Esophagus mucosa (tissue), 1 donor: ENCODE measurements at places on chromosomes 7 and 10.

- no peak for ATAC-seq
Observed at GRCh38 chr10:76523791-76524351, 1092.4 kb downstream of the LRMDA start.

DNA sequence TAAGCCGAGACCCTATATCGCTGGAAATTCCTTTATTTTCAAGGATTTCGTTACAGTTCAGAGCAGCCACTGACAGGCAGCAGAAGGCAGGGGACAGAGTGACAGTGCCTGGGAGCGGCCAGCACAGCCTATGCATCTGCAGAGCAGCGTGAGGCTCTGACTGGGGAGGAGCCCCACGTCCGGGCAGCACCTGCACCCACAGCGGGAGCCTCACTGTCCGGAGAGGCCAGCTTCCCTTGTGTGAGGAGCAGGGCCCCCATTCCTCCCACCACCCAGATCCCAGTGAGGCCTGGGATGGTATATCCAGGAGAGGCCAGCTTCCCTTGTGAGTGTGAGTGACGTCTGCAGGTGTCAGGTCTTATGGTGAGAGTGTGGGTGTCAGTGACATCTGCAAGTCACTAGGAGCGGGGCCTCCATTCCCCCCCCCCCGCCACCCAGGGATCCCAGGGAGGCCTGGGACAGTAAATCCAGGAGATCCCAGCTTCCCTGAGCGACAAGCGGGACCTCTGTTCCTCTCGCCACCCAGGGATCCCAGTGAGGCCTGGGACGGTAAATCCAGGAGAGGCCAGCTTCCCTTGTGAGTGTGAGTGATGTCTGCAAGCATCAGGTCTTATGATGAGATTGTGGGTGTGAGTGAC, 259.1 kb downstream of the PTPRN2 start:
- no peak for ATAC-seq

- no peak for ATAC-seq
Observed at GRCh38 chr10:28586176-28586575, 53.3 kb downstream of the WAC start.

- ATAC-seq = no peak
Observed at GRCh38 chr7:130893441-130893894, 159.5 kb upstream of the KLF14 start.

DNA sequence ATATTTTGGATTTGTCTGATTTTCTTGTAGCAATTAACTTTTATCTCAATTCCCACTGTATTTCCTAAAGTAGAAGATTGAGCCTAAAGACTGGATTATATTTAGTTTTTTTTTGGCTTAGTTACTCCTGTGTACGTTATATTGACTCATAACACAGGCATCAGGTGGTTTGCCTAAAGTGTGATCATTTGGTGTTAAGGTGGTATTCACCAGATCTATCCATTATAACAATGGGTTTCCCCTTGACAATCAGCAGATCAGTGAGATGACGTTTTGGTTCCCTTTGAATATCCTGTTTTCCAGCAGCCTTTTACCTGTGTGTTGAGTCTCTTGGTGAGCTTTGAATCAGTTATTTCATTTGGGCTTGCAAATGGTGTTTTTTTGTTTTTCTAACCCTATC, 18.1 kb downstream of the MAPK8 start:
- no peak for ATAC-seq

- peak; percentile 34 for ATAC-seq
Observed at GRCh38 chr10:59962756-59963155, 56.4 kb upstream of the CCDC6 start.

DNA sequence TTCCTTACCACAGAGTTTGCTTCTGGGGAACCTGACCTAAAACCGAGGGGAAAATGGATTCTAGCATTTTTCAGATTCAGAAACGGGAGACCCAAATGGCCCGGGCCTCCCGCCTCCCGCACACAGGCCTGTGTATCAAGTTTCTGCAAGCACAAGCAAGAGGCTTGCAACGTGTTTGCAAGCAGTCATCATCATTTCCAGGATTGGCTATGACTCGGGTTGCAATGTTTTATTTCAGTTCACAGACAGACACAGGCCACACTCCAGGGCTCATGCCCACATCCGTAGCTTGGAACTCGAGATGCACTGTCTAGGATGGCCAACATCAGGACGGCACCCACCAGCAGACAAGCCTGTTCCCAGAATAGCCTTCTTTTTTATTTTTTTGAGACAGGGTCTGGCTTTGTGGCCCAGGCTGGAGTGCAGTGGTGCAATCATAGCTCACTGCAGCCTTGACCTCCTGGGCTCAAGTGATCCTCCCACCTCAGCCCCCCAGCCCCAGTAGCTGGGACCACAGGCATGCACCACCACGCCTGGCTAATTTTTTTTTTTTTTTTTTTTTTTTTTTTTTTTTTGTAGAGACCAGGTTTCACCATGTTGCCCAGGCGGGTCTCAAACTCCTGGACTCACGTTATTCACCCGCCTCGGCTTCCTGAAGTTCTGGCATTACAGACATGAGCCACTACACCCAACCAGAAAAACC, 68.1 kb upstream of the FOXK1 start:
- ATAC-seq = peak; percentile 67

DNA sequence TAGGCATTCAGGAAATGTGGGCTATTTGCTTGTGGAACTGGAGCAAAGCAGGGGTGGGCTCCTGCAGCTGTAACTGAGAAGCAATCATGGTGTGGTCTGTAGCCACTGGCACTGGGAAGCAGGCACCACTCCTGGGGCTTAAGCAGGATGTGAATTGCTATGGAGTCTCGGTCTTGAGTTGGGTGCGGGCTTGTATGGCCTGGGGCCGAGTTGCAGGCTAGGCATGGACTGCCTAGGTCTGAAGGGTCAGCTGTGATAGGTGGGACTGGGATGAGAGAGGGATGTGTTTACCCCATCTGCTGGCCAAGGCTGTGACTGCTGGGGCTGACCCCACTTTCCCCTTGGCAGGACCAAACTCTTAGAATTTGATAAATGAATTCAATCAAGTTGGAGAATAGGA, 43.0 kb downstream of the ADCY1 start:
- ATAC-seq = no peak

DNA sequence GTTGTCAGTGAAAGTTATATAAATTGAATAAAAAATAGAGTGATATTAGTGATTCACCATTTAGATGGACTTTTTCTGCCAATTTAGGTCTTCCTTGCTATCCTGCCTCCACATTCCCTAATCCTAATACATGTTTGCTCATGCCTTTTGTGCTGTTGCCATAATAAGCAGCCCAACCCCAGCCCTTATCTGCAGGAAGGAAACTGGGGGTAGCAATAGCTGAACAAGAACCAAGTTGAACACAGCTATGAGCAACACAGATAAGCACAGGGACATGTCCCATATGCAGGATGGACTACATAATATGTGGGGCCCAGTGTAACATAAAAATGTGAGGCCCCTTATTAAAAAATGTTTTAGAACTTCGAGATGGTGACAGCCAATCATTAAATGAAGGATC, 91.2 kb upstream of the AHR start:
- ATAC-seq = no peak

DNA sequence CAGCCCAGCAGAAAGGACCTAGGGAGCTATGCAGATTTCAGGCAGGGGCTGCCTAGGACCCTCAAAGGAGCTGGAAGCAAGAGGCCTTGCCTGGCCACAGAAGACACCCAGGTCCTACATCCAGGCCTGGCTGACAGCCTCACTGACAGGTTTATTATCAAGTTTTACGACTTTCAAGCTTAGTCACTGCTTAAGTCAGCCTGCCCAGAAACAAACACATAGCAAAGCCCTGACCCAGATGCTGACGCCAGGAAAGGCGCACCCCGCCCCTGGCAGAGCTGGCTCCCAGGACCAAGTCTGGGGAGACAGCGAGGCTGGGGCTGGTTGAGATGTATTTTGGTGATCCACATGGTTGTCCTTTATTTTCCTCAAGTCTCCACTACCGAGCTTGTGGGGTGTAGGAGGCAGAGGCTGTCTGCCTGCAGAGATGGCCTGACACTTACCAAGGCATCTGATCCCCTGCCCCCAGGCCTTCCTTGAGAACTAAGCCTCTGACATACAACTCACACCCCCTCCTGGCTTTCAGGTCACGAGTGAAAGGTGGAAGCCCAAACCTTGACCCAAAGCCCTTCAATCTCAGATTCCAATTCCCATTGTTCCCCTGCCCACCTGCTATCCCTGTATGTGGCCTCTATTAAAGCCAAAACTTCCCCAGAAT, 80.7 kb upstream of the EMX2 start:
- peak; percentile 96 for ATAC-seq

- no peak for ATAC-seq
Observed at GRCh38 chr10:11230498-11231167, 213.0 kb downstream of the CELF2 start.

GRCh38 chr7:78702770-78703169, 750.7 kb downstream of the MAGI2 start:
- peak; percentile 43 for ATAC-seq

GRCh38 chr7:51021906-51022570, 239.3 kb upstream of the GRB10 start:
- no peak for ATAC-seq

- peak; percentile 61 for ATAC-seq
Observed at GRCh38 chr10:132461683-132462231, 64.8 kb downstream of the PWWP2B start.

- ATAC-seq = no peak
Observed at GRCh38 chr10:73076360-73077183, 20.1 kb downstream of the P4HA1 start.

DNA sequence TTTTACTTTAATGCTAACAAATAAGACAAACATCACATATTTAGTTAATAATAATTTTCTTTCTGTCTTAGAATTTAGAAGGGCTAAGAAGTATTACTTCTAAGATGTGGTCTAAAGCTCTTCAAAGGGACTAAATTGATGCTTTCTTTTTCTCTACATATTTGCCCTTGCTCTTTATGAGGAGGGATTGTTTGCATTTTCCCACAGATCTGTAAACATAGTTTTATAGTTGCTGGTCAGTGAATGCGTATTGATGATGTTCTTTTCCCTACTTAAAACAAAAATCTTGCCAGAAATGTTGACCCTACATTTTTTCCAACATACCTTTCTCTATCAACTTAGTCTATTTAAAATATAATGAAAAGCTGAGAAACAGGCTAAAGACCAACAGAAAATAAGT, 372.4 kb upstream of the LRGUK start:
- no peak for ATAC-seq

DNA sequence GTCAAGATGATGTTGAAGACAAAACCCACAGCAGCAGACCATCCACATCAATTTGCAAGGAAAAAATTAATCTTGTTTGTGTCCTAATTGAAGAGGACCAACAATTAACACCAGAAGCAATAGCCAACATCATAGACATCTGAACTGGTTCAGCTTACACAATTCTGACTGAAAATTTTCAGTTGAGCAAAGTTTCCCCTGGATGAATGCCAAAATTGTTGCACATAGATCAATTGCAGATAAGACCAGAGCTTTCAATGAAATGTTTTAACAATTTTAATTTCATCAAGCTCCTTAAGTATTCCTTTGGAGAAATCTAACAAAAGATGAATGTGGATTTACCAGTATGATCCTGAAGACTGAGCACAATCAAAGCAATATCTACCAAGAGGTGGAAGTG, 168.6 kb downstream of the CTNNA3 start:
- no peak for ATAC-seq

GRCh38 chr10:70191161-70191971, 21.1 kb upstream of the SAR1A start:
- ATAC-seq = no peak

- ATAC-seq = peak; percentile 29
Observed at GRCh38 chr10:28975891-28976531, 298.7 kb downstream of the BAMBI start.

DNA sequence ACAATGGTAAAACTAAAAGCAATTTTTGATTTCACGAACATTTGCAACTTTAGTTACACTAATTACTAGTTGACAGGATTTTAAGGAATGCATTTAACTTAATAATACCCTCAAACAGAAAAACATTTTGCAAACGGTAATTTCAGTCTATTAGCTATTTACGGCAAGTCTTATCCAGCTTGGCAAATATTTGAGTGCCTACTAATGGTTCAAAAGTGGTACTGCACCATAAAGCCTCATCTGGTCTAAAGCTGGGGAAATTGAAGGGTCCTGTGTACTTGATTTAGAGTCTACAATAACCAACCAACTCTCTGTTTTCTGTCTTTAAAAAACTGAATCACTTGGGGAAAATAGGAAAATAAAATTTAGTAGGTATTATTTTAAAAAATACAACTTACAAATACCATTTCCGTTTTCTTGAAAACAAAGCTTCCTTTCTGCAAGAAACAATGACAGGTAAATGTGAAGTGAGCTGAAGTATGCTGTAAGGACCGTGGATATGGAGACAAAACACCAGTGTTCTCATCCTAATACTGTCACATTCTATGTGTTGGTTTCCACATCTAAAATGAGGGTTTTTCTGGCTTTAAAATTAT, 142.3 kb downstream of the VPS50 start:
- ATAC-seq = no peak

GRCh38 chr10:72334196-72334824, 20.4 kb downstream of the DNAJB12 start:
- ATAC-seq = no peak

- no peak for ATAC-seq
Observed at GRCh38 chr10:3666525-3667302, 118.3 kb downstream of the KLF6 start.
